ENCODE measurements at places on chromosomes 12 and 14.

- DNase-seq = no peak
These were observed 296.5 kb downstream of the ERC1 start for GRCh38 chr12:1287446-1287975.

DNA sequence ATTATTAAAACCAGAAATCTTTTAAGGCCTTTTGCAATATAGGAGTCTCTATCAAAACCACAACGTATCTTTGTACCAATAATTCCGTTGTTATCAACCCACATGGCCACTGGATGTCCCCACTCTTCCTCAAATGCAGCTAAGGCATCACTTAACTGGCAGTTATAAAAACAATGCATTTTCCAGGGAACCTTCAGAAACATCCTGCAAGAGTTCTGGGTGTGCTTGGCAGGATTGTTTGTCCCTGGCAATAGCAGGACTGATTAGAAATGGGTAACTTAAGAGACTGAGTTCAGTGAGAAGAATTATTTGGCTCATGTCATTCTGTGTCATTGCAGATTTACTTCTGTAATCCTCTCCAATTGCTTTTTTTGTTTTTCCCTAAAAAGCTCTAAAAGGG lies 112.0 kb downstream of the SLC15A5 start:
- peak; percentile 58 for DNase-seq

DNA sequence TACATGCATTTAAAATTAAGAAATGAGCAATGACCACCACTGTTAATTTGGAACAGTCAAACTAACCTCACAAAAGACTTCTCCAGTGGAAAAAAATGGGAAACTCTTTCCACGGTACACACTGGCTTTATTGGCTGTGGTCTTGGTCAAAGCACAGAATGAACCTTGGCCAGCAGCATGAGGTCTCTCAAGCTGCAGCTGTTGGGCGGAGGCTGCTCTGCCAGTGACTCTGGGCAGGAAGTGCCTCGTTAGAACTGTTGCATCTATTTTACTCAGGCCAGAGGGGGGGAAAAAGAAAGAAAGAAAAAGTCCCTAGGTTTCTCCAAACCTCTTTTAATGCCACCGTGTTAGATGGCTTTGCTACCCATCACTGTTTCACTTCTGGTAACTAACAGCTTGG lies 279.8 kb upstream of the DIO2 start:
- no peak for DNase-seq

DNA sequence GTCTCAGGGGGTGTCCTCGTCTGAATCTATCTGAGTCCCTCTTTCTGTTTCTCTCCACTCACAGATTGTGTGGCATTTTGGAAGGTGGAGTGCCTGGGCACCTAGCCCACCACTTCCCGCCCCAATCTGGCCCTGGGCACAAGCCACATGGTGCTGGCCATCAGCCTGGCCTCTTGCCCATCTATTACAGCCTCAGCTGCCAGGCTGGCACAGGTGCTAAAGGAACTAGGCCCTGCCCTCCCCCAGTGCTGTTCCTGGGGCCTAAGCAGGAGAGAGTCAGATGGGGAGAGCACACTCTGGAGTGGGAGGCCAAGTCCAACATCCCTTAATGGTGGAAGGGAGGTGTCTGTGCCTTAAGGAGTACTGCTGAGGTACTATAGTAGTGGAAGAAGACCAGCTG lies 8.3 kb upstream of the CALCOCO1 start:
- DNase-seq = peak; percentile 40

DNA sequence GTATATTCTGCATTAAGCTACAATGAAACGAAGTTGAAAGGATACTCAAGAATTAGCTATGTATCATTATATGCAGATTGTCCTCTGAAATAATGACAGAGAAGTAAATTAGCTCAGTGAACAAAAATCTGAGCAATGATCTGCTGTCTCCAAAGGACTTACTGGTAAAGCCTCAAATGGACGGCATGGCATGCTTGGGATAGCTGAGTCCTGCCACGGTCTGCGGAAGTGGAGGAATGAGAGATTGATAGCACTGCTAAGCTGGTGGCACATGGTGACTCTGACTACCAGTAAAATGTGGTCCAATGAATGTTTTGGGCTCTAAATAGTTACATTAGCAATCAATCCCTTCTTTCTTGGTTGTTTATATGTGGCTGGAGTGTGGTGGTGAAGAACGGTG lies 3.7 kb upstream of the DENND5B start:
- DNase-seq = no peak

- DNase-seq = no peak
These were observed 115.7 kb downstream of the PTPRQ start for GRCh38 chr12:80559766-80560165.

DNA sequence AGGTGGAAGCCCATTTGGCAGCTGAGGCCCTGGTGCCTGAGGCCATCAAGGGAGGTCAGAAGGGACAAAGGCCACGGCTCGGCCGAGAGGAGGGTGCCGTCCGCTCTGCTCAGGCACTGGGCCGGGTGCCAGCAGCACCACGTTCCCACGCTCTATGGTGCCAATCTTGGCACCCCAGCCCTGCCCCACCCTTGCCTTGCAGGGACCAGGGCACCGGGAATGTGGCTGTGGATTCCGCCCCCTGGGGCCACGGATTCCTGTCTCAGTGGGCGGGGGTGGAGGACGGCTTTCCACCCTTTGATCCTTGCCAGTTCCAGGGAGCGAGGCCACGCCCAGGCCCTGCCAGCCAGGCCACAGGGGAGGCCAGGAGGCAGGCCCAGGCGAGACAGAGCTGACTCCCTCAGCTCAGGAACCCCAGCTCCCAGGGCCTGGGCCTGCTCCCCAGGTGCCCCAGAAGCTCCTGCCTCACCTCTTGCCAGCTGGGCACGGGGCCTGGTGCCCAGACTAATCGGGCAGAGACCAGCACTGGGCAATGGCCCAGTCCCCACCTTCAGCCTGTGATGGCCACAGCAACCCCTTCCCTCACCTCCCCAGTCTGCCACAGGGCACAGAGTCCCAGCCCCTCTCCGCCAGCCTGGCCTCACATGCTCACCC lies 26.4 kb upstream of the GPR132 start:
- no peak for DNase-seq

GRCh38 chr12:127829281-127830064 lies 437.5 kb upstream of the TMEM132C start:
- no peak for DNase-seq

GRCh38 chr12:69991690-69992288 lies 166.8 kb downstream of the MYRFL start:
- DNase-seq = no peak

- no peak for DNase-seq
These were observed 76.3 kb downstream of the PHLDA1 start for GRCh38 chr12:75955251-75955650.

GRCh38 chr12:19978193-19978592 lies 390.1 kb upstream of the PDE3A start:
- no peak for DNase-seq

DNA sequence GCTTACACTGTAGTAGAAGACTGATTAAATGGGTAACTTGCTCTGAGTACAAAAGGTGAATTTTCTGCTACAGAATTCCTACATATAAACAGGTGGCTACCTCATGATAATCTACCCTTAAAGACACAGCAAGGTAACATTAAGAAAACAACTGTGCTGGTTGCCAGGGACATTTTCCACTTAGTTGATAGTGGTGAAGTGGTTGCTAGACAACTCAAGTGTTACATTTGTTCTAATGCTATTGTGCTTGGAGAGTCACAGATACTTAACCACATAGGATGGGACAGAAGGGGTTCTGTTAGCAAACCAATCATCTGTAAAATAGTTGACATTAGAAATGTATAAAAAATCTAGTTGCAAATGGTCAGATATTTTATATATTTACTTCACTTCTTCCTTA lies 870.3 kb upstream of the SEL1L start:
- DNase-seq = peak; percentile 10

- DNase-seq = no peak
These were observed 47.3 kb upstream of the TMED10 start for GRCh38 chr14:75223664-75224154.

DNA sequence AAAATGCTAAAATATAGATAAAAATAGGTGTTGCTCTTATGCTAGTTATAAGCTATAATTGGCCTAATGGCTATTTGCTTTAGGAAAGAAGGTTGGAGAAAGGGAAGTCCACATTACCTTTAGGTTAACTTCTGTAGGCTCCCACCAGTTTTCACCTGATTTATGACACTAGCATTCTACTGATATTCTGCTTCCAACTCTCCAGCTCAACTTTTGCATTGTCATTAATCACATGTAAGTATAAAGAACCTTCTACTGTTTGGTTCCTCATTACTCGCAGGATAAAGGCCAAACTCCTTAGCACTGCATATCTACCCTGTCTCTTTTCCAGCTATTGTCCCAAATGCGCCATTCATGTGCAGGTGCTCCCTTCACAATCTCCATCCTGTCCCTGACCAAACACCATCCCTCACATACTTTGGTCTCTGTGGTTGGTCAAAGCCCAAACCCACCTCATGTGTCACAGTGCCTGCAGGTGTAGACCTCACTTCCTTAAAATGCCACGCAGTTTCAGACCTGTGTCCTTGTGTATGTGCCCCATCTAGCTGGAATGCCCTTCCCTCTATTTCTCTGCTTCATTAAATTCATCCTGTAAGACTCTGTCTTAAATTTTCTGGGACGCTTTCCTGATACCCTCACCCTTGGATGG lies 3.3 kb downstream of the DDHD1 start:
- no peak for DNase-seq

- no peak for DNase-seq
These were observed 376.2 kb downstream of the DPF3 start for GRCh38 chr14:72517736-72518135.

DNA sequence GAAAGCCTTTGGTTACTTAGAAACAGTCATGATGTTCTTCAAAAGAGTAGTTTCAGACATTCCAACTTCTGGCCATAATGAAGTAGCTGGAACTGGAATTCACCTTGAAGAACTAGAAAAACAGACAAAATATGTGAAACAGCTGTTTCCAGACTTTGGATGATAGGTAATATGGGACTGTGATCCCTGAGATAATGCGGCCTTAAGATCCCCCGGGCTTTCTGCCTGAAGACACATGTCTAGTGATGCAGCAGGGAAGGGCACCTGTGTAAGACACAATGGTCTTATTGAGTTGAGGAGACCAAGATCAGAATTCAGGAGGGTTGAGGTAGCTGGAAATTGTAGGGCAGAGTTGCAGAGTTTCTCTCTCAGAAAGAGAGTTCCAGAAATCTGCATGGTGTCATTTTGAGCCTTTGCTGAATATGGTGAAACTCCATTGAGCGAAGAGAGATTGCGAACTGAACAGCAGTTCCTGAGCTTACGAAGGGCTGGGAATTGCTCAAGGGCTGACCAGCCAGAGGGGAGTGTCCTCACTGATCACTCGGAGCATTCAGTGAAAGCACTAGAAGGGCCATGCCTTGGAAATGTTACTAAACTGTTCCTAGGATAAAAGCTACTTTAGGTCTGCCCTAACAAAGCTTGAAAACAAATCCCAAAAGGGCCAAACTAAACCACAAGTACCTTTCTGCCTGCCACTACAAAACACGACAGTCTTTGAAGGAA lies 41.7 kb upstream of the FRS2 start:
- DNase-seq = no peak

- no peak for DNase-seq
These were observed 36.6 kb downstream of the WDR89 start for GRCh38 chr14:63605041-63605532.

GRCh38 chr14:54814076-54814475 lies 88.5 kb downstream of the GCH1 start:
- DNase-seq = no peak

GRCh38 chr12:89821896-89822295 lies 113.3 kb upstream of the ATP2B1 start:
- no peak for DNase-seq

GRCh38 chr12:50297027-50297426 lies 13.7 kb upstream of the LIMA1 start:
- no peak for DNase-seq

DNA sequence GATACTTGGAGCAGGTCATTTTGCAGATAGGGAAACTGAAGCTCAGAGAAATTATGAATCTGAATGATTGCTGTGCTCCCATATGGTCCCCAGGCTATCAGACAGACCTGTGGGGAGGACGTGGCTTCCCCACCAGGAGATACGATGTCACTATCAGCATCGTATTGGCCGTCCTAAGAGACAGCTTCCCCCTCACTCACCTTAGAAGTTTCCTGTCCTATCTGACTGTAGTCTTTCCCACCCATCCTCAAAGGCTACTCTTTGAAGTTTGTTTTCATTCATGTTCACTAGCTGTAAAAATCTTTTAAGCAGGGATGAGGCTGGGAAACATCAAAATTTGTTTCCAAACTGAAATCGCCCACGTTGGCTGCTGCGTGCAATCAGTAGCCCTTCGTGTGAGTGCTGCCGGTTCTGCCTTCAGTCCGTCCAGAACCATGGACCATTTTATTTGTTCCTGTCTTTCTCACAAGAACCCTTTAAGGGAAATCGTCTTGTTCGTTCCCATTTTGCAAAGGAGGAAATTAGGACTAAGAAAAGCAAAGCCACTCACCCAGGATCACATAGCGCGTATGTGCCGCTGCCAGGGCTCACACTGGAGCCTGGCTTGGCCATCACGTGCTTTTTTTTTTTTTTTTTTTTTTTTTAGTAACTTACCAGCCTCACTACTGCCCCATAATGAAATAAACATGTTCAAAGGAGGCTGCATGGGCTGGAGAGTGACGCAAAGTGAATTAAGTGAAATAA lies 1.0 kb upstream of the KDM2B start:
- no peak for DNase-seq

- DNase-seq = no peak
These were observed 14.4 kb downstream of the CD9 start for GRCh38 chr12:6214633-6215032.

GRCh38 chr12:68915055-68915454 lies 17.9 kb downstream of the CPM start:
- DNase-seq = no peak

GRCh38 chr12:2984249-2984648 lies 25.1 kb downstream of the TEAD4 start:
- no peak for DNase-seq

DNA sequence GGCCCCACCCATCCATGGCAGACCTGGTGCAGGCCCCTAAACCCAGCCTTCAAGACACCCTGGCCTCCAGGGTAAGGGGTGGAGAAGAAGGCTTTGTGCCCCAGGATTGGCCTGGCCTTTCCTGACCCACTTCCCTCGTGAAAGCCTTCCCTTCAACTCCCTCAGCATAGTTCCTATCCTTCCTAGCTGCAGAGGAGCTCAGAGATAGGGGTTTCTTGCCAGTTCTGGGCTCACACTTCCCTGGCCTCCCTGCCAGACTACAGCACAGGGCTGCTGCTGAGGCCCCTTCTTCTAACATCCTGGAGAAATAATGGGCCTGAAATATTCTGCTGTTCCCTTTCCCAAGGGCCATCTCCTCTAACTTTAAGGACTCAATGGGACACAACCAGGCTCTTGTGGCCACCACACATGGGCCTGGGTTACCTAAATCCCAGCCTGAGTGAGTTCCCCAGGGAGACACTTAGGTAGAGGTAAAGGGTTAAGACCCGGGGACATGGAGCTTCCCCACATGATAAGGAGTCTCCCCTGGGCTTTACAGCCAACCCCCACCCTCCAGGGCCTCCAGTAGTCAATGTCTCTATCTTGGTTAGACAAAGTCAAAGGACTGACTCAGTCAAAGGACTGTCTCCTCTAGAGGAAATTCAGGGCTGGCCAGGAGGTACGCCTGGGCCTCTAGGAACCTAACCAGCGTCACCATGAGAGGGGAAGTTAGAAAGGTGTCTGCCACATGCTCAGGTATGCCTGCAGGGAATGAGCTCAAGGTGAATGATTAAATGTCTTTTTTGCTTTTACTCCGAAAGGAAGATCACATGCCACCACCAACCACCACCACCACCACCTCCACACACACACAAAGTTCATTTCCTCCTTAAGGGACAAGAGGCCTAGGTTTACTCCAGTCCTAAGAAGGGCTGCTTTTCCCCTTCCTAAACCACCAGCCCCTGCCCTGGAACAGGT lies 7.1 kb downstream of the ZFP36L1 start:
- DNase-seq = no peak

- no peak for DNase-seq
These were observed 142.5 kb downstream of the PDE3A start for GRCh38 chr12:20510811-20511210.

All from NCI-H1092 (cell line).